ENCODE measurements at places on chromosomes 11 and 22.

DNA sequence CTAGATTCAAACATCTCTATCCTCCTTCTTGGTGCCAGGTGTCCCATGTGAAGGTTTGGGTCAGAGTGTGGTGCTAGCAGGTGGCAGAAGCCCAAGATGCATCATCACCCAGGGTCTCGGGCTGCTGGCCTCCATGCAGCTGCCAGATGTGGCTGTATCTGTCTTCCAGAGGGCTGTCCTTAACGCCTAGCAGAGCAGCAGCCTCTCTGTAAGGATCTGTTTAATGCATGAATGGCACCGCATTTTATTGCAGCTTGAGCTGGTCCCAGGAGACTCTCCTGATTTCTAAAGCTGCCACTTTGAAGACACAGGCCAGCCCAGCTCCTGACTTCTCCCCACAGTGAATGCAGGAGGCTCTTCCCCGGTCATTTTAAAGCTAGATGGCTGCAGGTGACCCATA, 26.3 kb downstream of the SLC1A2 start:
- no peak for DNase-seq

- DNase-seq, result no peak
Observed at GRCh38 chr11:121412711-121413415, 39.3 kb upstream of the SORL1 start.

DNA sequence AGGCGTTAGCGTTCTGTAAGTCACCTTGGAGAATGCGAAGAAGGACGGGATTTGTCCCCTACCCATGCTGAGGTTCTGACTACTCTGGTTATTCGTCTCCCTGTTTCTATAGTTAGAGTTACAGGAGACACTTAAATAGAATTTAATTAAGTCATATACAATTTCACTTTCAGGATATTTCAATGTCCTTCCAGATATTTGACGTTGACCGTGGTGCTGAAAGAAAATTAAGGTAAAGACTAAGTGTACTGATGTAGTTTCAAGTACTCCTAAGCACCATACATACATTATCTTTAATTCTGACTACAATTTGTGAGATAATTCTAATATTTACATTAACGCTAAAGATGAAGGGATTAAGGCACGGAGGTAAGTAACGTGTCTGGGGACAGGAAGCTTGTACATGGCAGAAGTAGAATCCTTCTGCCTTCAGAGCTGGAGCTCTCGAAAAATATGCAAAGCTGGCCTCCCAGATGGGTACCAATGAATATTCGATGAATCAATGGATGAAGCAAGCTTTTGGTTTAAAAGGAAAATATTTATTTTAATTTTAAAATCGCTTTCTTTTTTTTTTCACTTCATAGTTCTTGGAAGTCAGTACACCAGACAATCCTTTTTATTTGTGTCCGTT, 539 bp upstream of the SLC36A4 start:
- DNase-seq, result no peak

- DNase-seq, result no peak
Observed at GRCh38 chr22:36930041-36930935, 16.9 kb downstream of the CSF2RB start.

- no peak for DNase-seq
Observed at GRCh38 chr11:88208745-88209144, 33.5 kb upstream of the RAB38 start.

- DNase-seq, result peak; percentile 32
Observed at GRCh38 chr11:266676-267439, 11.3 kb upstream of the NLRP6 start.

DNA sequence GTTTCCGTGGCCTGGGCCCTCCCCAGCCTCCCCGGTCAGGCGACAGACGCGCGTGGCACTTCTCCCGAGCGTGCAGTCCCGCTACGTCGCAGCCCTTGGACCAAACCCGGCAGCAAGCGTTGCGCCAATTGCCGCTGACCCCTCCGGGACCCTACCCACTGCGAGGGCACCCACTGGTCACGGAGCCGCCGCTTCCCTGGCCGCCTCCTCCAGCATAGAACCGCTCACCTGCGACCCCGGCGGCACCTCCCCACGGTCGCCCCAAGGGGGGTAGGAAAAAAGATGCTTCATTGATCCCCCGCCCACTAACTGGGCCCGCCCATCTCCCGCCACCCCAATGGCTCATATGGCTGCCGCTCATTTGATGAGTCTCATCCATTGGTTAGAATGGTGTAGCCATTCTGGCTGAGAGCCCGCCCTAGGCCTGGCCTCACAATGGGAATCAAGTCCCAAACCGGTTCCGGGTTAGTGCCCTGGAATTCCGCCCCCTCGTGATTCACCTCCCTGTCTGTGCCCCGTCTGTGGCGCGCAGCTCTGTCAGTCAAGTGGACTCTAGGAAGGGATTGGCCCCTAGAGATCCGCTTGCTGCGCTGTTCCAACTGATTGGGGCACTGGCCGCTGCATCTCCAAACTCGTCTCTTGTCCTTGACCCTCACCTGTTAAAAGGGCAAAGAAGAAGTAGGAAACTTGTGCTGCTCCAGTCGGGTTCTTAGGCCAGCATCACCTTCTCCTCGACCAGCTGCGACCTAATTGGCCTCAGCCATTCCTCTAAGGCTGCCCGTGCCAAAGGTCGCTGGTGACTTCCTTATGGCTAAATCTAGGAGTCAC, at the start of gene MSANTD4:
Gene MSANTD4, minus strand, starts transcription at position 274 of the 828 bp plus-strand sequence. CDS start 11,323 bp downstream, outside the sequence.
- peak; percentile 98 for DNase-seq

DNA sequence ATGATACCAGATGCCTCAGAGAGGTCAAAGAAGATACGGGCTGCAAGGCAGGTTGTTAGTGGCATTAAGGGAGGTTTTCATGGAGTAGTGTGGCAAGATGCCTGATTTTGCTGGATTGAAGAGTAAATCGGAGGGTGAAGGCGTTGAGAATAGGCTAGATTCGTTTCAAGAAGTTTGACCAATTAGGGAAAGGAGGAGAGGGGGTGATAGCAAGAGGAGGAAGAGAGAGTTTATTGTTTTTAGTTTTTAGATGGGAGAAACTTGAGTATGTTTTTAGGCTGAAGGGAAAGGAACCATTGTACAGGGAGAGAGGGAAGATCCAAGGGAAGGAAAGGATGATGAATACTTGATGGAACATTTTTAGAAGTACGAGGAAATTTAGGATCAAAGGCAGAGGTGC, 16.5 kb downstream of the CSTPP1 start:
- no peak for DNase-seq
